ENCODE measurements at places on chromosomes 12 and 14.

- no peak for DNase-seq
These were observed 489 bp downstream of the CEP290 start for GRCh38 chr12:88141425-88141773.

- DNase-seq = no peak
These were observed 332.5 kb downstream of the RGS6 start for GRCh38 chr14:72264716-72265115.

DNA sequence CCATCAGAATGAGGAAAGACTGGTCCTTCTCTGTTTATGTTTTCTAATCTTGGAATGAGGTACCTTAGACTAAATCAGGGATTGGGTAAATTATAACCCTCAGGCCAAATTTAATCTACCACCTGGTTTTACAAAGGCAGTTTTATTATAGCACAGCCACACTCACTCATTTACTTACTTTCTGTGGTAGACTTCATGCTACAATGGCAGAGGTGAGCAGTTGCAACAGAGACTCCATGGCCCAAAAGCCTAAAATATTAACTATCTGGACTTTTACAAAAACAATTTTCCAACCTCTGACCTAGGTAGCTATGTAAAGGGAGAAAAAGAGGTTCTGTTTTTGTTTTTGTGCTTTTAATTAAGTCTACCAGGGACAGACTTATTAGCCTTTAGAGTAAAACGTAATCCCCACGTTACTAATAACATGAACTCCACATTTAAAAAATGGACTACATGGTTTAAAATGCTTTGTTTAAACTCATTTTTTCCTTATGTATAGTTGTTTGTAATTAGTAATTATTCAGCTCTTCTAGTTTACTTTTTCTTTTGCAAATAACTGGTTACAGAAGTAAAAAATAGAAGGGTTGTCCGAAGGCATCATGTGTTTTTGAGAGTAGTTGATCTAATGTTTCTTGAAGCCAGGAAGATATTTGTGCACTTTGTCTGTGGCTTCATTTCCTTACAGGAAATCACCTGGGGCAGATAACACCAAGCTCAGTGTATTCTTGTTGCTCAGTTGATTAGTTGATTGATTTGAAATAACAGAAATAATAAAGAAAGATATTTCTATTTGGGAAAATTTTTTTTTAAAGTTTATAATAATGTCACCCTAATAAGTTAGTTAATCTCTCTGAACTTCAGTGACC lies 57.6 kb upstream of the ATP2B1 start:
- no peak for DNase-seq

DNA sequence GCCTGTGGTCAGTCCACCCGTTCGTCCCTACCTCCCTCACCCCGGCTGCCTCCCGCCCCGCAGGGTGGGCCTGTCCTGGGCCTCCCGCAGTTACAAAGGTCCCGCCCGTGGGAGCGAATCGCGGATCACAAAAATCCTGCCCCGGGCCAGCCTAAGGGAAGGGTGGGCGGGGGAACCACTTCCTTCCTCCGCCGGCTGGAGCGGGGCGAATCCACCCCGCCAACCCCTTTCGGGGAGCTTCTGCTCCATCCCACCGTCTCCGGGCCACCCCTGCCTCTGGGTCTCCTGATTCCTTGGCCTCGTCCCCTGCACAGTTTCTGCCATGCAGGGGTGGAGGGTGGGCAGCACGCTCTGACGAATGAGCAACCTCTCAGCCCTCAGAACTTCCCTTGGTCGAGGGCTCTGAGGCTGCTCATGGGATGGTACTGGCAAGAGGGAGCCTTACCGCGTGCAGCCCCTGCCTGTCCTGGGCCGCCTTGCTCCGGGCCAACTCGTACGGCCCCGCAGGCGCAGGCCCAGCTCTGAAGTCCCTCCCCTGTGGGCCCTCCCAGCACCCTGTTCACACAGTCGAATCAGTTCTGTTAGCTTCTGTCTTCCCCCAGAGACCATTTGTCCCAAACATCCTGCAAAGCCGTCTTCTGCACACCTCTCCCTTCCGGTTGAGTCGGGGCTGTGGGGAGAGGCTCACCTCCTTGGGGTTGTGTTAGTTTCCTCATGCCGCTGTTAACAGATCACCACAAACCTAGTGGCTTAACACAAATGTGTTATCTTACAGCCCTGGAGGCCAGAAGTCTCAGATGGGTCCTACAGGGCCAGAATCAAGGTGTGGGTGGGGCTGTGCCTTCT lies 589 bp upstream of the HVCN1 start:
- DNase-seq = peak; percentile 27

GRCh38 chr14:66375046-66375964 lies 110.9 kb upstream of the CCDC196 start:
- DNase-seq = no peak

GRCh38 chr14:42437809-42438208 lies 831.1 kb downstream of the LRFN5 start:
- DNase-seq = no peak

GRCh38 chr12:87529413-87529812 lies 499.8 kb downstream of the C12orf50 start:
- DNase-seq = no peak

DNA sequence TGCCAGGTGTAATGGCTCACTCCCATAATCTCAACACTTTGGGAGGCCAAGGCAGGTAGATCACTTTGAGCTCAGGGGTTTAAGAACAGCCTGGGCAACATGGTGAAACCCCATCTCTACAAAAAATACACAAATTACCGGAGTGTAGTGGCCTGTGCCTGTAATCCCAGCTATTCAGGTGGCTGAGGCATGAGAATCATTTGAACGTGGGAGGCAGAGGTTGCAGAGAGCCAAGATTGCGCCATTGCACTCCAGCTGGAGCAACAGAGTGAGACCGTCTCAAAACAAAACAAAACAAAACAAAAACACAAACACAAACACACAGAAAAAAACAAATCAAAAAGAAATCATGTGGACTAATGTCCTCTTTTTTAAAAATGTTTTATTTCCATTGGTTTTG lies 104.4 kb downstream of the NUAK1 start:
- no peak for DNase-seq

GRCh38 chr12:1644534-1645438 lies 15.8 kb downstream of the WNT5B start:
- no peak for DNase-seq

DNA sequence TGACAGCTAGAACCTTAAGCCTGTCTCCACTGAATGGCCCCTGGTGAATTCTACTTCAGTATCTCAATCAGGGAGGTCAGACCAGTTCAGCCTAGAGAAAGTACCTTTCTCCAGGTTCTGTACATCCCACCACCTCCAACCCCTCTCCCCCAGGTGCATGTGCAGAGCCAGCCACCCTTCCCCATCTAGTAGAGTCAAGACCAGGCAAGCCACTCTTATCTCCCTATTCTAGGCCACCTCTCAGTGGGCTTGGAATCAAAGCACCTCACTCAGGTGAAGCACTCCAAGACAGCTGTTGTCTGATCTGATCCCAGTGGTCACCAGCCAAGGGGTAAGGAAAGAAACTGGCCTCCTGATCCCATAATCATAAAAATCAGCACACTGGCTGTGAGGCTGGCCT lies 340.9 kb downstream of the BCL11B start:
- DNase-seq = no peak

GRCh38 chr14:104844306-104845032 lies 20.6 kb upstream of the CEP170B start:
- DNase-seq = no peak

DNA sequence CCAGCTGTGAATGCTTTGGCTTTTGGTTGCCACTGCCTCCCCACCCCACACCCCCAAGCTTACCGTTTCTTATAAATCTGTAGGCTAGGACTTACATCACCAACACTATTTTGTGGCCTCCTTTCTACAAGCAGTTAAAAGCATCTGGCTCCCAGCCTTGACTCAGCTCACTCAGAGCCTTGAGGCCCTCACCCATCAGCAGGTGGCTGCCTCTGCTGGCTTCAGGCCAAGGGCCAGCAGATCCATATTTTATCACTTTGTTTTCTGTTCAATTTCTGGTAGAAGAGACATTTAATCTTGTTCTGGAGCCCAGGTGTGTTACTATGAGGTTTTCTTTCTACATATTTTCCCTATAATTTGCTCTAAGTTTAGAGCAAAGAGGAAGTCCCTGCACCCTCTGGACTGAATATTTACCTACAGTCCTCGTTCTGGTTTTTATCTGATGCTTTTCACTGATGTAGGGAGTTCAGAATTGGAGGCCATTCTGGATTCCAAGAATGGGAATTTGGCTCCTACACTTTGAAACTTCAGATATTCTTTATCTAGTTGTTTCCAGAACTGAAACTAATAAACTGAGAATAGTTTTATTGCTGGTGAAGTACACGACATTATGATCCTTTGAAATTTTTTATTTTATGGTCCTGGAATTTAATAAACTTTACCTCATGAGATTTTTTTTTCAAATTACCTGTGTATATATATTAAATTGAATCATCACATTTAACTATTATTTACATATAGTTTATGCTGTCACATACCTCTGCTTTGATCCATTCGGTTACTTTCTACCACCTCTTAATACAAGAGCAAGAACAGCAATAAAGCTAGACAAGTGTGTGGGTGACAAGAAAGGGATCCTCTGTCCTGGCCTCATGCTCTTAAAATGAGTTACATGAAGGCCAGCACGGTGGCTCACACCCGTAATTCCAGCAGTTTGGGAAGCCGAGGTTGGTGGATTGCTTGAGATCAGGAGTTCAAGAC lies 22.2 kb downstream of the PLBD1 start:
- no peak for DNase-seq

GRCh38 chr14:96037891-96038557 lies 1.1 kb upstream of the C14orf132 start:
- no peak for DNase-seq

- peak; percentile 6 for DNase-seq
These were observed 885.8 kb upstream of the TMEM132C start for GRCh38 chr12:127381043-127381668.

- DNase-seq = no peak
These were observed 23.9 kb downstream of the UBE3B start for GRCh38 chr12:109501299-109501698.

DNA sequence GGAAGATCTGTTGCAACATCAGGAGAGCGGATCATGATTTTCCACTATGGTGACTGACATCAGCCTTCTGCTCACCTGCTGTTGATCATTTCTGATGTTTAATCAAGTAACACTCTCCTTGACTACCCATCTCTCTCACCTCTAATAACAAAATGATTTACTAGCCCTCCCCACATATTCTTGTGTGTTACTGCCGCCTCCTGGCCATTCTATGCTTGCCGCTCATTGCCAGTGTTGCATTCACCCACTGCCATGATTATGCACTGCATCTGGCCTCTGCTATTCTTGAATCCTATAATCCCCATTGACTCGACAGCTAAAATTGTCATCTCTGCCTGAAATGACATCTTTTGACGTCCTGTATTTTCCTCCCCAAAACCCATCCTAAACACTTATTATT lies 113.8 kb downstream of the RERGL start:
- no peak for DNase-seq

DNA sequence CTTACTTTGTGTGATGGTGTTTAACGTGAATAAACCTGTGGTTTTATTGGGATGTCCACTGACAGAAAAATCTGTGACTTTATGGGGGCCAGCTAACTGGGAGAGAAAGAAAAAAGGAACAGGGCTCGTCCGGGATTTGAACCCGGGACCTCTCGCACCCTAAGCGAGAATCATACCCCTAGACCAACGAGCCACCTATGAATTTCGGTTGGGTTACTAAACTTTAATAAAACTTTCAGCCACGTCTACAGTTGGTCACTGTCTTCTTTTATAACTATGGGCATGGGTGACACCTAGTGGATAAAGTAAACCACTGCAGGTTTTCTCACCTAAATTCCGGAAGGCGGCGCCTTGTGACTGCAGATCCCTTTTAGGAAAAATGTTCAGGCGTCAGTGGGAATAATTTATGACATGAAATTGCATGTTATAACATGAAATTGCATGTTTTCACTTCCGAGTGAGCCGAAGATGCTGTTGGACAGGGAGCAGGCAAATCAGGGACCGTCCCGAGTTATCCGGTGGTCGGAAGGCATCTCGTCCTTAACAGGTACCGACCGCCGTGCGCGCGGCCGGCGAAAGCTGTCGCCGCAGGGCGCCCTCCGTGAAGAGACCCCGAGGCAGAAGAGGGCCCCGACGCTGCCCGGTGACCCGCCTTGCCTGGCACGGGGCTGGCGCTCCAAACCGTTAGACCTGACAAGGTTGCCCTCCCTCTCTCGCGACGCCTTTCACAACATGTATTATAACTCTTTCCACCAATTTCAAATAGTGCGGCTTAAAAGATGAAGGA lies 18.2 kb upstream of the RNASE12 start:
- DNase-seq = no peak

DNA sequence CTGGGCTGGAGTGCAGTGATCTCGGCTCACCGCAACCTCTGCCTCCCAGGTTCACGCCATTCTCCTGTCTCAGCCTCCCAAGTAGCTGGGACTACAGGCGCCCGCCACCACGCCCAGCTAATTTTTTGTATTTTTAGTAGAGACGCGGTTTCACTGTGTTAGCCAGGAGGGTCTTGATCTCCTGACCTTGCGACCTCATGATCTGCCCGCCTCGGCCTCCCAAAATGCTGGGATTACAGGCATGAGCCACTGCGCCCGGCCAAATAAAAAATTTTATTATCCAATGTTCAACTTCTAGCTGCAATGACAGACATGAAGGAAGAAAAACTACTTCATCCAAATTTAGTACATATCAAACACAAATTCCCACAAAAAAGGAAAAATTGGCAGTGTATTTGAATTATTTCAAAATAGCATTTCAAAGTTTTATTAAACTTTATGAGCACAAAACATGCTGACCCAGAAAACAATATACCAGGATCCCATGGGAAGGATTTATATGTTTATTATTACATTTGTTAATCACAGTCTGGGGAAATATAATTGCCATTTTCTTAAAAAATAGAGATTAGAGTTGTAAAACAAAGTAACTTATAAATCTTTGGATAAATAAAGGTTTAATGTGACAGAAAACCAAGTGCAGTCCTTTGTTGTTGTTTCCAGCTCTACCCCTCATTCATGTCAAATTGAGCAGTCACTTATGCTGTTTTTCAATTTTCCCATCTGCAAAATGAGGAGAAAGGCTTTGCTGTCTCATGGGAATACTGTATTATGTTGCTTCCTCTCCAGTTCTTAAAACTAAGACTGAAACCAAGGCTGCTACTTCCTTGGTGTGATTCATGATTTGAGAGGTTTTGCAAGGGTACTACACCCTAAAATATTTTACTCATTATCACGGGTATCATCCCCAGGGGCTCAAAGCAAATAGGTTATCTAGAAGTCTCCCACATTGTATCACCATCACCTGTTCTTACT lies 155.2 kb upstream of the AVPR1A start:
- no peak for DNase-seq

DNA sequence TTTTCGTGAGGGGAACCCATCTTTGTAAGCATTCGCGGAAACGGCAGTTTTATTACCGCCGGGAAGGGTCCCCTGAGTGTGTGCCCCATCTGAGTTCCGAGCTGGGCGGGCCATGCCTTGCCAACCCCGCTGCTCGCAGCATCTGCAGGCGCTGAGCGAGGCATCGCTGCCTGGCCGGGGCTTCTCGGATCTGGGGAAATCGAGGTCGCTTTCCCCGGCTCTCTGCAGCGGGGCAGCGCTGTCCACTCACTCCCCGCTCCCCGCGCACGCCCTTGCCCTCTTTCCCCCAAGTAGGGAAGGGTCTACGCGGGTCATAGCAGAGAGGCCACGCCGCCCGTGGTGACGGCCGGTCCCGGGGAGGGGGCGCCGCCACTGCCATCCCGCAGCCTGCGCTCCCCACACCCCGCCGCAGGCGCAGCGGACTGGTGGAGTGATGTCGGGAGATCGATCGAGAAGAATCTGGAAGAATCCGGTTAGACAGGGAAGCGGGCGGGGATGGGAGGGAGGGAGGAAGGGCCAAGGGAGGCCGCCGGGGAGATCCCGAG lies 507 bp upstream of the FKBP4 start:
- DNase-seq = peak; percentile 16

Data from stimulated activated CD8-positive, alpha-beta memory T cell treated with anti-CD3 and anti-CD28 coated beads, Interleukin-4, amount 100 ng/mL, for 24 hours (primary cell).